ENCODE measurements at places on chromosomes 4 and X.

DNA sequence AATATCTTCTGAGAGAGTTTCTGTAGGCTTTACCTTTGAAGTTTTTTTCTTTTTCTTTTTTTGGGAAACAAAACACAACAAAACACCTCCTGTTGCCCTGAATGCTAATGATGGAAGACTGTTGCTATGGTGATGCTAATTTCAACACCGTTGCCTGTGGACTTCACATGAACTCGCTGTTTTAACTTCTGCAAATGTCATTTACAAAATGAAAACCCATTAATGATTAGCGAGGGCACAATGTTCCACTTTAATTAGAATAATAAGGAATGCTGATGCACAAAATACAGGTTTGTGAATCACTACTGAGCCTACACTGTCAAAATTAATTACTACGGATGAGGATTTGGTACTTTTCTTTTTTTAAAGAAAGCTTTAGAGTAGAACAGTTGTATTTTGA, 227.1 kb upstream of the FTHL17 start:
- DNase-seq = no peak

DNA sequence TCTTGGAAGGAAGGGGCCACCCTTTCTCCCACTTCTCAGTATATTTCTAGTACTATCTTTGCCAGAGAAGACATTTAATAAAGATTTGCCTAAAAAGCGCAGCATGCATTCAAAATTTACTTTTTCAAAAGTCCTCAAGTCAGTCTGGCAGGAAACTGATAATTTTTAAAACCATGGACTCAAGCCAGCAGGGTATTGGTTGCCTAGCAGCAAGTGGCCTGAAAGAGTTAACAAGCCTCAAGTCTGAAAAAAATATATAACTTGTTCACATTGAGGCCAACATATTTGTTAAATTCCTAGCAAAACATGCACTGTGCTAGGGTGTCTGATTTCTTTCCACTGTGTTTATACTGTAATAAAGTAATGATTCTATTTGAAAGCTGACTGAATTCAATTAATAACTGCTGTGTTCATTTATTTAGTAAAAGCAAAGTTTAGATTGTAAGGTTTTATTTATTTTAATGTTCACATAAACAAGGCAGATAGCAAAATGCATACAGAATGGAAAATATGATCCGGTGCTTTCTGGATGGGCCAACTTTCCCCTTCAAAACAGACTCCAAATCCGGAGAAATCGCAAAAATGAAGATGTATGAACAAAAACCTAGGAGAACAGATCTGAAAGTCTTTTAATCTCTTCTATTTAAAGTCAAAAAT, 218.5 kb upstream of the FGF13 start:
- DNase-seq = no peak

DNA sequence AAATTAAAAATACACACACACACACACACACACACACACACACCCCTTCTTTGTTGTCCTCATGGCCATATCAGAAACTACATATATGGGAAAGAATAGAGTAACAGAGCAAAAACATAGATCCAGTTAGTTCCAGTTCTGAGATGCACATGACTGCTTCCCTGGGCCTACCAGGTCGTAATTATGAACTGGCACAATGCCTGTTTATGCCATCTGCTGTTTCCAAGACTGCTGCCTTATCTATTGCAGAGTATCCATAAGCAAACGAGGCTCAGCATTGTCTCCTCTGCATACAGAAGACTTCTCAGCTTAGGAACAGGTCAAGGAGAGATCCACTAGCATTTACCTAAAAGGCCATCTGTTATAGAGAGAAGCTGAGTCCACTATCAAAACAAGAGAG, 789.0 kb downstream of the TECRL start:
- DNase-seq = no peak

- DNase-seq = peak; percentile 64
These were observed 68.2 kb upstream of the TMEM33 start for GRCh38 chr4:41866799-41867677.

- peak; percentile 79 for DNase-seq
These were observed 31.2 kb downstream of the PJA1 start for GRCh38 chrX:69133921-69134542.
